ENCODE measurements at places on chromosomes 3 and 15. TPM values are rescaled to one million over a fixed set of nuclear protein-coding genes. Genes with fewer than 3 reads are reported as not detected.

DNA sequence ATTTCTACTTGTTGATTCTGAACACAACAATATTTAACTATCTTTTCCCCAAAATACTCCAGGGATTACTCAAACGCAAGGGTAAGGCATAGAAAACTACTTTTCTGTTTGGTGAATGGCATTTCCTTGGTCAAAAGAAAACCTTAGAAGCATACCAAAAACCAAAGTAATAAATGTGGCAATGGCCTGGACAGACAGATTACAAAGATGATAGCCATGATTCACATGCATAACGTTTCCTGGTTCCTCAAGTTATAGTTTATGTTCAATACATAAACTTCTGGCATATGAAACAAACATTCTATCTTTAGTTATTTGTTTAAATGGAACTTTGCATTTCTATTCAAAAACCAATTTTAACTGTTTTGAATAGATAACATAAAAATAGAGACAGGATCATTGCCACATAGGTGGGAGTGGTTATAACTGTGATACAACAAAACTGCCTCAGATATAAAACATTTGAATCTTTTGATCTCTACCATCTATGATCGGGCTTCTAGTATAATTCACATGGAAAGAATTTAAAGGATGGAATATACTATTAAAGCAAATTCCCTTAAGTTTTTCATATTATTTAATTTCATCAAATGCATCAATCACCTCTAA, 32.1 kb downstream of the FOXP1 start:
- H3K36me3 ChIP-seq: no peaks in the 10 kb centered on the region
- no peak for DNase-seq
- H3K27me3 ChIP-seq: no peaks in the 10 kb centered on the region

- H3K4me3 ChIP-seq: no peak overlapping the region
- no peak overlapping the region for H3K27ac ChIP-seq
- no peaks in the 10 kb centered on the region for H3K36me3 ChIP-seq
- peaks cover 4% of the 10 kb centered on the region for H3K4me1 ChIP-seq
- no peaks in the 10 kb centered on the region for H3K27me3 ChIP-seq
Measured at GRCh38 chr3:183546625-183547024, 8.9 kb downstream of the KLHL6 start.

GRCh38 chr3:160929595-160929994, 173.6 kb downstream of the PPM1L start:
- no peak for DNase-seq
- no peaks in the 10 kb centered on the region for H3K4me1 ChIP-seq
- no peak overlapping the region for H3K27ac ChIP-seq
- no peaks in the 10 kb centered on the region for H3K27me3 ChIP-seq
- no peaks in the 10 kb centered on the region for H3K36me3 ChIP-seq
- no peak overlapping the region for H3K4me3 ChIP-seq

DNA sequence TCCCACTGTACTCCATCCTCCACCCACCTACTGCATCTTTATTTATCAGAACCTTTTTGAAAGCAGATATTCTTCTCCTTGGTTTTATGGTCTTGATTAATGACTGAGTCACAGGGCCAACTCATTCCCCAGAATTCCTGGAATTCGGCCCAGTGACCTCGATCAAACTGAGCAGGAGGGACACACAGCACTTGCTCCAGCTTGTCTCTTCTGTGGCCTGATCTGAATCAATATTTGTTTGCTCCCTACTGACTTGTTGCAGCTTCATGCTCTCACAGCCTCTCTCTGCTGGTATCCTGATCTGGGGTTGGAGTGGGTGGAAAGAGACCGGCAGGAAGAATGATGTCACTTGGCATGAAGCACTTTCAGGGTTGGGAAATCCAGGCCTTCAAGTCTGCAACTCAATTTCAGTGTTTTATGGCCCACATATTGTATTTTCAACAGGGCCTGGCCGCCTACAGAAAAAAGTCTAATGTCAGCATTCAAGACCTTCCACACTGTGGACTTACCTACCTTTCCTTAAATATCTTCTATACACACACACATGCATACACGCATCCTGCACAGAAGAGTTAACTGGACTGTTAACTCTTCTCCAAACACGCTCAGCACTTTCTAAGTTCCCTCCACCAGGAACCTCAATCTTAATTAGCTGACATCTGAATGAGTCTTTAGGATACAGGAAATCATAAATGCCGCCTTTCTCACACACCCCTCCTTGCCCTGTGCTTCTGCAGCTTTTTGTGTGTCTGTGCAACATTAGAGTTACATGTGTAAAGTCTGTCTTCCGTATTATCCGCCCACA, 4.6 kb downstream of the ANXA2 start:
- H3K36me3 ChIP-seq: no peaks in the 10 kb centered on the region
- no peak overlapping the region for H3K4me3 ChIP-seq
- no peaks in the 10 kb centered on the region for H3K27me3 ChIP-seq
- peaks cover 12% of the 10 kb centered on the region for H3K4me1 ChIP-seq
- peak overlapping the region; percentile 74 for H3K27ac ChIP-seq

- peaks cover 3% of the 10 kb centered on the region for H3K4me1 ChIP-seq
- H3K27ac ChIP-seq: no peak overlapping the region
- DNase-seq: no peak
- no peaks in the 10 kb centered on the region for H3K27me3 ChIP-seq
- H3K36me3 ChIP-seq: peaks cover 72% of the 10 kb centered on the region
- no peak overlapping the region for H3K4me3 ChIP-seq
Measured at GRCh38 chr3:5210926-5211325, 23.4 kb downstream of the EDEM1 start.

DNA sequence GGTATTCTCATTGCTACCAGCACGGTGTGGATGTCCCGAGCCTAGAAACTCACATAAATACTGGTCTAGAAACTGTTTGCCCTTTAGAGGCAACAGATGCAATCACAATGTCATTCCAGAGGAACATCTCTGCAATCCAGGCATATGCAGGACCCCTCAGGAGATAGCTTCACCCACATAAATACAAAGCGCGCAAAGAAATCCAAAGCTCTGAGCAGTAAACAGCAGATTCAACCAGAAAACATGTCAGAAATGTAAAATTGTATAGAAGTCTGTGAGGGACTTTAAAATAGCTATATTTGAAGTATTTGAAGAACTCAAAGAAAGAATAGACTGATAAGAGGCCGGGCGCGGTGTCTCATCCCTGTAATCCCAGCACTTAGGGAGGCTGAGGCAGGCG, 291.7 kb downstream of the FAM43A start:
- no peaks in the 10 kb centered on the region for H3K4me1 ChIP-seq
- no peak overlapping the region for H3K4me3 ChIP-seq
- no peak for DNase-seq

DNA sequence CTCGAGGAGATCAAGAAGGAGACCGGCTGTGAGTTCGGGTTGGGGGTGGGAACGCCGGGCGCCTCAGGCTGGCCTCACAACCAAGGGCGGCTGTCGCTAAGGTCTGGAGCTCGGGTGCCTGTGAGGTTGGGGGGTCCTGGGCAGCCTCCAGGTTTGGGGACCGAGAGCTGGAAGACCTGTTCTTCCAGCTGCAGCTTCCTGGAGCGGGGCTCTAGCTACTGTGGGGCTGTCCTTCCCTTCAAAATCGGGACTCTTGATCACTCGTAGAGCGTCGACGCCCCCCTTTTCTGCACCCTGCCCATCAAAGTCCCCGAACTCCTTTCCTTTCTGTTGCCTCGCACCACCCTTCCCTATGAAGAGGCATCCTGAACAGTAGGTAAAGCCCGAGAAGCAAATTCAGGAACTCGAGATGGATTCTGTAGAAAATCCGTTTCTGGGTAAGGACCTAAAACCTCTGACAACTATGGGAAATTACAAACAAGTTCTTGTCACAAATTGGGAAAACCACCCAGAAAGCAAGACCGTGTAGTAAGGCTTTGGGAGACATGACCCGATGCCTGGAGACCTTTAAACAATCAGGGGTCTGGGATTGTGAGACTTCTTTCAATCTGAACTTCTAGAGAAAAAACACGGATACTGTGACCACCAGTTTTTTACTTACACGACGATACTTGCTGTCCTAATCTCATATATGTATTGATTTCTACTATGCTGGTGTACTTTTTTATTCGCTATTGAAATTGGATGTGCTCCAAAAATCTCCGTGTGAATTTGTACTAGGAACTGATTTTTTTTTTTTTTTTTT, 556 bp downstream of the CHP1 start:
- peak overlapping the region; percentile 91 for H3K27ac ChIP-seq
- H3K27me3 ChIP-seq: no peaks in the 10 kb centered on the region
- H3K36me3 ChIP-seq: no peaks in the 10 kb centered on the region
- DNase-seq: no peak

- H3K27ac ChIP-seq: no peak overlapping the region
- H3K4me1 ChIP-seq: no peaks in the 10 kb centered on the region
- H3K27me3 ChIP-seq: no peaks in the 10 kb centered on the region
- no peak overlapping the region for H3K4me3 ChIP-seq
- DNase-seq: no peak
Measured at GRCh38 chr15:52153900-52154895, 37.0 kb downstream of the GNB5 start.

DNA sequence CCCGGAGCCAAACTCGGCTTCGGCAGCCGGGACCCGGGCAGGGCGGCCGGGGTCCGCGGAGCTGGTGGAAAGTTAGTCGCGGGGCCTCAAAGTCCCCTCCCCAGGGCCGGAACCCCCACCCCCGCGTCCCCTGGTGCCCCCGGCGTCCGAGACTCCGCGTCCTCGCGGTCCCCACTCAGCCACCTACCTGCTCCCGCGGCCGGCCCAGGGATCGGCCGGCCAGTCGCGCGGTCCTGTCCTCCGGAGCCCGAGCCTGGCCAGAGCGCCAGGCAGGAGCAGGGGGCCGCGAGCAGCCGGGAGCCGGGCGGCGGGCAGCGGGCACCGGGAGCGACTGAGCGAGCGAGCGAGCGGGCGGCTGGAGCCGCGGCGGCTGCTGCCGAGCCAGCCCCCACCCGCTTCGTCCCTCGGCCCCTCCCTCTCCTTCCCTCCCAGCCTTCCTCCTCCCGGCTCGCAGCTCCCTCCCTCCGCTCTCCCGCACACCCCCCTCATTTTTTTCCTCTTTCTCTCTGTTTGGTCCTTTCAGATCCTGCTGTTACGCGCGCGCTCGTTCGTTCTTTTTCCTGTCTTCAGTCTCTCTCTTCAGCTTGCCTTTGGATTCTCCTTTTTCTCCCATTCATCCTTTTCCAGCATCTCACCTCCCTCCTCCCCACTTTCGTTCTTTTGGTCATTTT, at the start of gene MEGF11:
Gene MEGF11, minus strand, starts transcription at position 333 of the 671 bp plus-strand sequence. CDS start 125,347 bp downstream, outside the sequence.
- H3K36me3 ChIP-seq: no peaks in the 10 kb centered on the region
- H3K27ac ChIP-seq: no peak within 1 kb of the TSS
- peak within 1 kb of the TSS; percentile 34 for H3K4me3 ChIP-seq
- H3K4me1 ChIP-seq: no peaks in the 10 kb centered on the region
- DNase-seq: peak; percentile 55
- peaks cover 43% of the 10 kb centered on the region for H3K27me3 ChIP-seq

DNA sequence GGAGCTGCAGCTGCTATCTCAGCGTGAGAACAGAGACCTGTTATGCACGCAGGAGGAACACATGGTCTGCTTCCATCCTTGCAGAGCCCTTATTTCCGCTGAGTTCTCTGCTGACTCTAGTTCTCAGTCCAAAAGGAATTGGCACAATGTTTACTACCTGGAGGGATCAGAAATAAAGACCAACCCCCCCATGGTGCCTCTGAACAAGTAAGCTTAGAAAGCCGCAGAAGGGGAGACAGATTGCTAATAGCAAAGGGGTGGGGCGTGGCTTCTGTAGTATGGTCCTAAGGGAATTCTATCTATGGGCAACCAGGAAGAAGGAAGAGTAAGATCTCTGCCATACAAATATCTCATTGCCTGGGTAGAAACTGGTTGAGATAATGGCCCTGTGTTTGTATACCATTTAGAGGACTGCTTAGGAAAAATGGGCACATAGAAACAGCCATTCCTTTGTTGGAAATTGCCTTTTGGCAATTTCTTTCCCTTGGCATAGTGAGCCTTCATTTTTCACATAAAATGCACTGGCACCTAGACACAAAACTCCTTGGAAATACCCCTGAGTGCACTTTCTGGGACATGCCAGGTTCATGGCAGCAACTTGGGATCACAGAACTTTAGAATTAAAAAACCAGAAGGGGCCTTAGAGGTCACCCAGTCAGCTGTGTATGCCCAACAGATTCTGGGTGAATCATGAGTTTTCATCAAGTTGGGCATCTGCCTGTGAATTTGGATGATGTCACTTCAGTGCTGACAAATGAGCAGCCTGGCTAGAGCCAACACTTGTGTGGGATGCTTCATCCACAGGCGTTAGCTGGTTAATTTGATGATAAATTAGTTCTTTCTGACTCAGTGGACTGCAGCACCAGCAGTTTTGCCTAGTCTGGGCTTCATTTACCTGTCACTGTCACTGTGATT, 57.4 kb upstream of the STXBP5L start:
- no peaks in the 10 kb centered on the region for H3K36me3 ChIP-seq
- H3K4me1 ChIP-seq: no peaks in the 10 kb centered on the region
- no peak for DNase-seq
- H3K27me3 ChIP-seq: no peaks in the 10 kb centered on the region
- no peak overlapping the region for H3K4me3 ChIP-seq

GRCh38 chr3:142434503-142434902, 13.3 kb downstream of the XRN1 start:
- peaks cover 8% of the 10 kb centered on the region for H3K36me3 ChIP-seq
- H3K4me3 ChIP-seq: no peak overlapping the region
- DNase-seq: no peak
- no peaks in the 10 kb centered on the region for H3K27me3 ChIP-seq
- H3K27ac ChIP-seq: no peak overlapping the region

- no peak for DNase-seq
- H3K27ac ChIP-seq: no peak overlapping the region
- no peaks in the 10 kb centered on the region for H3K27me3 ChIP-seq
- H3K4me1 ChIP-seq: no peaks in the 10 kb centered on the region
Measured at GRCh38 chr3:138241061-138241460, 54.0 kb downstream of the ARMC8 start.

DNA sequence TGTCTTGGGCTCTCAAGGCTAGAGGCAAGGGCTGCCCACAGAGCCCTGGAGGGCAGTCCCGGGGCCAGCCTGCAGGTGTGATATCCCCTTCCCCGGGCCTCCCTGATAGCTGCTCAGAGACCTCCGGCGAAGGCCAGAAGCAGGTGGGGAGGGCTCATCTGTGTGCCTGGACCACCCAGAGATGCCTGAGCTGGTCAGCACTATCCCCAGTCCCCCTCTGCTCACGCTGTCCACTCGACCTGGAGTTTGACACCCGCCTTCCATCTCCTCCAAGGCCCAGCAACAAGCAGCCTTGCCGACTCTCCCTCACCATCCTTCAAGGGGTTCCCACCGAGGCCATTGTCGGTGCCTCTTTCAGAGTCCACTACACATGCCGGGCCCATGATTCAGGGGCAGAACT, 39.4 kb downstream of the DNAH1 start:
- H3K4me1 ChIP-seq: no peaks in the 10 kb centered on the region
- no peaks in the 10 kb centered on the region for H3K27me3 ChIP-seq
- no peak for DNase-seq

- no peaks in the 10 kb centered on the region for H3K27me3 ChIP-seq
- no peak for DNase-seq
- no peaks in the 10 kb centered on the region for H3K36me3 ChIP-seq
- H3K27ac ChIP-seq: no peak overlapping the region
Measured at GRCh38 chr15:84967380-84967779, 14.3 kb upstream of the PDE8A start.

GRCh38 chr3:146139586-146140110, 21.3 kb downstream of the PLOD2 start:
- peaks cover 5% of the 10 kb centered on the region for H3K4me1 ChIP-seq
- no peaks in the 10 kb centered on the region for H3K27me3 ChIP-seq
- no peaks in the 10 kb centered on the region for H3K36me3 ChIP-seq
- no peak overlapping the region for H3K27ac ChIP-seq

- DNase-seq: no peak
- no peak overlapping the region for H3K27ac ChIP-seq
- H3K27me3 ChIP-seq: no peaks in the 10 kb centered on the region
- no peaks in the 10 kb centered on the region for H3K36me3 ChIP-seq
- no peaks in the 10 kb centered on the region for H3K4me1 ChIP-seq
Measured at GRCh38 chr3:115156046-115156654, 9.1 kb upstream of the ZBTB20 start.

OXTR gene
- 1.2 TPM for total RNA-seq

MST1R gene
- 29.6 TPM for total RNA-seq

SOX14 gene
- total RNA-seq: not detected

RBPMS2 gene
- 8.2 TPM for total RNA-seq

MUC4 gene
- total RNA-seq: 0.19 TPM

All from kidney (tissue), 22 donors.